CD4-positive, alpha-beta T cell treated with Interleukin-12 subunit alpha and Interleukin-12 subunit beta, for 1 hour (primary cell): ENCODE measurements at places on chromosomes 12 and 14.
A peak's percentile ranks its signal among the peaks of the same experiment; 100 is the strongest.

DNA sequence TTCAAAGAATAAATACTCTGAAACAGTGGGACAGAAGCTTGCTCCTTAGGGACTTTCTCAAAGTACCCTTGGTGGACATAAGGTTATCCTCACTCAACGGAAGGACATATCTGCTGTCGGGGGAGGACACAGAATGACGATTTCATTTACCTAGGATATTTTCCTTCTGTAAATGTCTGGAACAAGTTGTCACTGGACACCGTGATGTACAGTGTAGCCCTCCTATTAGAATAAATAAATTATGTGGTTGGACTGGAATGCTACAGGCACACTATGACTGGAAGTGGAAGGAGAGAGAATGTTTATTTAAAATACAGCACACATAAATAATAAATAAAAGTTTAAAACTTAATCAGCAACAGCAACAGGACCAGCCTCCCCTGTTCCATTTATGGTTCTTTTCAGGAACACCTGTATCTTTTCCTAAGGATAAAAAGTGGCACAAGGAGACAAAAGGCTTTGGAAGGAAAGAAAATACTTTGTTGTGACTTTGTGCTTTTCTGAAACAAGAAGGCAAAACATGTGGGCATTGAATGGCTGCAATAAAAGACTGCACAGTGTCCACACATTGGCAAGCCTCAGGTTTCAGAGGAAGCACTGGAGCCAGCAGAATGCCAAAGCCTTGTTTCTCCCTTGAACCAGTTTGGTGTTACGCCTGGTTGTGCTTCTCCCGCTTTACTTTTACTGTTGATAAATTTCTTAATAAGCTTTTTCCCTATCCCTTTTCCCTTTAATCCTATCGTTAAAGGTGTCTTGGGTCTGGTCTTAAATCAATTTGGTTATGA lies 36.8 kb downstream of the FGD4 start:
- DNase-seq = no peak

DNA sequence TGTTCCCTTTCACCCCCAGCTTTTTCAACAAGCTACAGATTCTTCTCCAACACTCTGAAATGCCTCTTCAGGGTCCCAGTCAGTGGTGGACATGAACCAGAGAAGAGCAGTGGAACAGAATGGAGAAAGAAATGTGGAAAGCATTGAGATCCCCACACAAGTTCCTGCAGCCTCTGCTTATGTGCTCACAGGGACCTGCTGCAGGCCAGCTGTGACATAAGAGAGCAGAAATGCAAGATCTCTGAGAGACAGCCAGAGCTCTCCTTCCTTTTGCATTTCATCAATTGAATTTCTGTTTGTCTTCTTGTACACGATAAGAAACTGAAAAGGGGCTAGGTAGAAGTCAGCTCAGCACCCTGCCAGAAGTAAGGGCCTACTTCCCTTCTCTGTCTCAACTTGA lies 6.2 kb downstream of the MDM1 start:
- DNase-seq = no peak

DNA sequence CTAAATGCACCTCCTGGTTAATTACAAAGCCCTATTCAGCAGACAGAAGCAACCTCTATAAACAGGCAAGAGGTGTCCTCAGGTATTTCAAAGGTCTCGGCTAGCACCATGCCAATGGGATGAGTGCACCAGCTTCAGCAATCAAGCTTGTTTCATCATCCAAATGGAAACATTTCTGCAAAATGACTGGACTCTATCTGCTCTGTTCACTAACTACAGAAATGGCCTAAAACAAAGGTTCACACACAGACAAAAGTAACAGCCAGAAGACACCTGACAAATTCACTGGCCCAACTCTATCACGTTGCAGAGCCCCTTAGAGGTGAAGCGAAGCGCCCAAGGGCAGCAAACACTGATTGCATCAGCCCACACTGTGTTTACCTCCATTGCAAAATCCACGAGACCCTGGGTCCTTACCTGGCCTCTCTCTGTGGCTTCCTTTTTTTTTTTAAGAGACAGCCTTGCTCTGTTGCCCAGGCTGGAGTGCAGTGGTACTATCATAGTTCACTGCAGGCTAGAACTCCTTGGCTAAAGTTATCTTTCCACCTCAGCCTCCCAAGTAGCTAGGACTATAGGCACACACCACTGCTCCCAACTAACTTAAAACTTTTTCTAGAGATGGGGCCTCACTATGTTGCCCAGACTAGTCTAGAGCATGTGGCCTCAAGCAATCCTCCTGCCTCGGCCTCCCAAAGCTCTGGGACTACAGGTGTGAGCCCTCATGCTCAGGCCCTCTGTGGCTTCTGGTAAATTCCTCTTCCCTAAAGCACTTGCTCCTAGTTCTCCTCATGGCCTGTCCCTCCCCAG lies 8.5 kb upstream of the SYNE3 start:
- DNase-seq = no peak

GRCh38 chr12:69154585-69155363 lies 84.6 kb upstream of the CPSF6 start:
- peak; percentile 81 for DNase-seq

DNA sequence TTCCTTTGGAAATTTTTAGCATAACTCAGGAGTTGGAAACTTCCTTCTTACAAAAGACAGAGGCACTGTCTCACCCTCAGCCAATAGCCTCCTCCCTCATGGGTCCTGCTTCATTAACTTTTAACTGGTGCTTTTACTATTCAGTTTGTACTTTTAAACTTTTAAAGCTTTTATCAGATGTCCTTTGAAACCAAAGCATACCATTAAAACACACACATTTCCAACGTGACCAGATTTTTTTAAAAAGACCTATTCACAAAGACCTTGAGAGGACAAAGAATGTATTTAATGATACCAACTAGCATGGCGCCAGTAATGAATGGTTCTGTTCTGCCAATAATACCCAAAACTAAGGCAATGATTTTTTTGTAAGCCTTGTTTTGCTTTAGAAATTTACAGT lies 173.6 kb upstream of the EEA1 start:
- DNase-seq = no peak

GRCh38 chr12:113056631-113057488 lies at the start of gene DTX1:
Gene DTX1 (plus strand): TSS chr12:113056730. CDS start chr12:113058193, 1,463 bp downstream.
- DNase-seq = peak; percentile 42

DNA sequence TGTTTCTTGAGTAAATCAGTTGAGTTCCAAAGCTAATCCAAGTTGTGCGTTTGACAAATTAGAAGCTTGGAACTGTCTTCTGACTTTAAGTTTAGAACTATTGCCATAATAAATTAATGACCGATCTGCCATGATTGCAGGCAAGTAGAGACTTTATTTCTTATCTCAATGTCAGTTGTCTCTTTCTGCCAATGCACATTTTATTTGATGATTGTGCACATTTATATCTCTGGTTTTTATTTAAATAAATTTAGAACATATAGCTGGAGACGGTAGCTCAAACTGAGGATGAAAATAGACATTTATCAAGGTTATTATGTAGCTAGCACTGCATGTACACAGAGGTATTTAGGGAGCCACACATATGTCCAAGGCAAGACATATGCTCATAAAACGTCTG lies 34.1 kb downstream of the SLCO1B1 start:
- DNase-seq = no peak

- DNase-seq = no peak
Observed at GRCh38 chr12:114319422-114319821, 86.5 kb downstream of the TBX5 start.

- no peak for DNase-seq
Observed at GRCh38 chr14:103736546-103737431, 21.2 kb downstream of the ZFYVE21 start.

- peak; percentile 47 for DNase-seq
Observed at GRCh38 chr12:3202734-3203446, 125.7 kb downstream of the TSPAN9 start.
